ENCODE measurements at places on chromosomes 6 and 20.

DNA sequence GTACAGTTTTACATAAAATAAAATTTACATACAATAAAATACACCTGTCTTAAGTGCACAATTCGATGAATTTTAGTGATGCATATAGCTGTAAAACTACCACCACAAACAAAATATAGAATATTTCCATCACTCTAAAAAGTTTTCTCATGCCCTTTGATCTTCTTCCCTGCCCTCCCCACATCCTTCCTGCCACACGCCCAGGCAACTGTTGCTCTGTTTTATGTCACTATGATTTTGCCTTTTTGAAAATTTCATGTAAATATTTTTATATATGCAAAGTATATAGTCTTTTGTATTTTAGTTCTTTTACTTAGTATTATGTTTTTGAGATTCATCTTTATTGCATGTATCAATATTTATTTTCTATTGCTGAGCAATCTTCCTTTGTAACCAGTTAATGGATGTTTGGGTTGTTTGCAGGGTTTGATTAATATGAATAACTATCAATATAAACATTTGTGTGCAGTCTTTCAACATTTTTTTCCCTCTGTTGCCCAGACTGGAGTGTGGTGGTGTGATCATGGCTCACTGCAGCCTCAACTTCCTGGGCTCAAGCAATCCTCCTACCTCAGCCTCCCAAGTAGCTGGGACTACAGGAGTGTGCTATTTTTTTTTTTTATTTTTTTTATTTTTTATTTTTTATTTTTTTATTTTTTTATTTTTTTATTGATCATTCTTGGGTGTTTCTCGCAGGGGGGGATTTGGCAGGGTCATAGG lies 23.8 kb upstream of the SAMHD1 start:
- DNase-seq: no peak

GRCh38 chr6:148653138-148653776 lies 93.6 kb upstream of the UST start:
- no peak for DNase-seq

DNA sequence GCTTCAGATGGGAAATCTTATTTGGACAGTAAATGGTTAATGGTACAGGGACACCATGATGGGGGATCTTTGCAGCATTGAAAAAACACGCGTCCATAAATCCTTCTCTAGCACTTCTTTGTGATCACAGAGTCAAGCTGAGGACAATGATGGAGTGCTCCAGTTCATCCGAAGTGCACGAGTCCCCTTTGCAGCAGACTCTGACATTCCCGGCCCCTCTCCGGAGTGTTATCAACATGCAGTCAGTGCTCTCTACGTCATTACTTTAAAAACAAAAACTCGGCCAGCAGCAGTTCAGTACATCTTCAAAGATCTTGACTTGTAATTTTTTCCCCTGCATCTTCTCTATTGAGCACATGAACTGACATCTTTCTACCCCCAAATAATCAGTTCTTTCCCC lies 185.5 kb upstream of the AKAP12 start:
- DNase-seq: no peak

DNA sequence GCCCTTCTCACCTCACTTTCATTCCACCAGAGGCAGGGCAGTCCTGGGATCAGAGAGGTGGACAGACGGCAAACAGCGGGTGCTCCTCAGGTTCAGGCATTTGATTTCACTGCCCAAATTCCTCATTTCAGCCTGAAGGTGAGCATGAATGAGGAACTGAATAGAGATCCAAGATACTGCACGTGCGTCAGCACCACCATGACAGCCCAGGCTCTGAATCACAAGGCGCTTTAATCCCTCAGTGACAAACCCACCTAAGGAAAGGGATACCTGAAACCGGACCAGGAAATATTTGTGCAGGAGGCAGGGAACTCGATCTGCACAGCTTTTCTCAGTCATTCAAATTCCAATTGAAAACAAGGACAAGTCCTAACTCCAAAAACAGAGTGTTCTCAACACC lies 174.8 kb upstream of the HEY2 start:
- no peak for DNase-seq
